ENCODE measurements at places on chromosomes 2 and 18.

GRCh38 chr2:217108086-217108485 lies 248.2 kb upstream of the TNP1 start:
- no peak for DNase-seq

- no peak for DNase-seq
These were observed 15.0 kb upstream of the OTOF start for GRCh38 chr2:26492749-26493515.

GRCh38 chr2:144513388-144514101 lies 6.4 kb downstream of the ZEB2 start:
- no peak for DNase-seq

DNA sequence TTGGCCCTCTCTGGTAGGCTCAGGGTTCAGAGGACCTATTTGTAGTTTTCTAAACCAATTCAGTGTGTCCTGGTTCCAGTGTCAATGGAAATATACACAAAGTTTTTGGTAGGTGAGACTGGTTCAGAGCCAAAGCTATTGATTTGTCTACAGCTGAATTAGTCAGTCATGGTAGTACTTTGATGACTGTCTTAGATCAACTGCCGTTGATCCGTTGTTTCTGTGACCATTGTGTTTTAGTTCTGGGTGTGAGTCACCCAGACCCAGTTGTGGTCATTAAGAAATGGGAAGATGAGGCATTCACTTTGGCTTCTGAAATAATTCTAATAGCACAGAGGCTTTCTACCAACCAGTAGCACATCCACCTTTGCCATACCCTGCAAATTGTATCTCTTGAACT lies 16.0 kb upstream of the RPE start:
- DNase-seq = no peak

GRCh38 chr2:74080346-74080745 lies 67.4 kb downstream of the BOLA3 start:
- no peak for DNase-seq

DNA sequence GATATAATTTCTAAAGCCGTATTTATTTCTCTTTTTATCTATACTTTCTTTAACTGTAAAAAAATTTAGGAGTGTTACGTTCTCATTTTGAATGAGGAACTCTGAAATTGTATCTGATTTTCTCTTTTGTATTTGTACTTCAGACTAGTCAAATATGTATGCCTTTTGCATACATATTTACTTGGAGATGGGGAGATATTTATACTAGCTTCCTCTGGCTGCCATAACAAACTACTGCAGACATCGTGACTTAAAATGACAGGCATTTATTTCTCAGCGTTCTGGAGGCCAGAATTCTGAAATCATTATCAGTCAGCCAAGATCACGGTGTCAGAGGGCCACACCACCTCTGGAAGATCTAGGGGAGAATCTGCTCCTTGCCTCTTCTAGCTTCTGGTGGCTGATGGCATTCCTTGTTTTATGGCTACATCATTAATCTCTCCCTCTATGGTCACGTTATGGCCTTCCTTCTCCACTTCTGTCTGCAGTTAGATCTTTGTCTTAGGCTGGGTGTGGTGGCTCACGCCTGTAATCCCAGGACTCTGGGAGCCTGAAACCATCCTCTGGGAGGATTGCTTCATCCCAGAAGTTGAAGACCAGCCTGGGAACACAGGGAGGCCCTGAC lies 8.2 kb downstream of the LCLAT1 start:
- no peak for DNase-seq

- DNase-seq = no peak
These were observed 367.4 kb downstream of the EPHA4 start for GRCh38 chr2:221204699-221205098.

DNA sequence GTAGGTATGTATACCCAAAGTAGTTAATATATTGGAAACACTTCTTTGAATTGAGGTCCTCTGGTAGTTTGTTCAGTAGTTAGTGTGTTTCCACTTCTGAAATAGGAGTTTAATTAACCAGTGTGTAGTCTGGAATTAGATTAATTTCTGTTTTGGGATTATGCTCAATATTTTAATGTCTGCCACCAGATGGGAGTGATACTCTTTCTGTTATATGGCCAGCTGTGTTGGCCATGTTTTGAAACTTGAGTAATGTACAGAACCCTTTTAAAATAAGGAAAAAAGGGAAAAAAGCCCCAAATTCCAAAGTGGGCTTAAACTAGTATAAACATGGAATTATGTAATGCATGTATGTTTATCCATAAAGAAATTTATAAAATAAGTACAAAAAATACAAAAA lies 147.7 kb downstream of the CTNNA2 start:
- no peak for DNase-seq

DNA sequence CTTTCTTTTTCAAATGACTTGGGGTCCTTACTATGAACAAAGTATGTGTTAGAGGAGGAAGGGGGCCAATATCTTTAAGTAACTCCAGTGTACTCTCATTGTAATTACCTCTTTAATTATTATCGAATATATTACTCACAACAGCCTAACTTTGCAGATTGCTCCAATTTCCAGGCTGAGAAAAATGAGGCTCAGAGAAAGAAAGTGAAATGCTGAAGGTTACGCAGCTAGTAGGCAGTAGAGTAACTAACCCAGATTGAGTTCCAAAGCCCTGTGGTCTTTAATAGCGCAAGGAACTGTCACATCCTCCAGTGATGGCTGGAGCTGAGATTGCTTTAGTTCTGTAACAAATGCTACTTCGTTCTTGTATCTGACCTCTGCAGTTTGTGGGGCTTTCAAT lies 2.2 kb upstream of the GYPC start:
- no peak for DNase-seq

GRCh38 chr18:76274468-76275289 lies 220.4 kb downstream of the ZNF516 start:
- no peak for DNase-seq

DNA sequence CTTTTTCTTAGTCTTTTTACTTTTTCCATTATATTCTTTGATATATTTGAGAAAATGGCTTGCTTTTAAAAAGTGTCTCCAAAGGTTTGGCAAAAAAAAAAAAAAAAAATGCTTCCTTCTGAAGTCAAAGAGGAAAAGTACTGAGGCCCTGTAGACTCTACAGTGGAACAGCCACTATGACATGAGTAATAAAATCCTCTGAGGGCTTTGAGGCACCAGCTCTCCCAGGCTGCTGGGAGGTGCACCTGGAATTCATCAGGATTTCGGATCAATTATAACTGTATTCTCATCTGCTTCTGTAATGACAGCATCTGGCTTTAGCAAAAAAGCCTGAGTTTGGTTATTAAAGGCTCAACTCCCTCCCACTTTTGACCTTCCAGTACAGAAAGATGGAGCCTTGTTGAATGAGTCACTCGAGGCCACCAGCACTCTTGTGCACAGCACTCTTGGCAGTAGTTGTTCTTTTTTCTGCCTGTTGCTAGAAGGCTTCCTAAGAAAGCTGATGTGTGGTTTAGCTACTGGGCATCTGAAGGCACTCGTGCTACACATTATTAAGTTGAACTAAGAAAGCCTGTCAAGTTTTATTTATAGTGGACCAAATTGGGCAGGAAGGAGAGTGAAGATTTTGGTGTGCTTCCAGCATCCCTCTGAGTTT lies 131.3 kb downstream of the PRPF40A start:
- DNase-seq = peak; percentile 73

- DNase-seq = no peak
These were observed 146.9 kb downstream of the TTC32 start for GRCh38 chr2:19754907-19755306.

- DNase-seq = no peak
These were observed 871.8 kb upstream of the CHAC2 start for GRCh38 chr2:52895726-52896340.

DNA sequence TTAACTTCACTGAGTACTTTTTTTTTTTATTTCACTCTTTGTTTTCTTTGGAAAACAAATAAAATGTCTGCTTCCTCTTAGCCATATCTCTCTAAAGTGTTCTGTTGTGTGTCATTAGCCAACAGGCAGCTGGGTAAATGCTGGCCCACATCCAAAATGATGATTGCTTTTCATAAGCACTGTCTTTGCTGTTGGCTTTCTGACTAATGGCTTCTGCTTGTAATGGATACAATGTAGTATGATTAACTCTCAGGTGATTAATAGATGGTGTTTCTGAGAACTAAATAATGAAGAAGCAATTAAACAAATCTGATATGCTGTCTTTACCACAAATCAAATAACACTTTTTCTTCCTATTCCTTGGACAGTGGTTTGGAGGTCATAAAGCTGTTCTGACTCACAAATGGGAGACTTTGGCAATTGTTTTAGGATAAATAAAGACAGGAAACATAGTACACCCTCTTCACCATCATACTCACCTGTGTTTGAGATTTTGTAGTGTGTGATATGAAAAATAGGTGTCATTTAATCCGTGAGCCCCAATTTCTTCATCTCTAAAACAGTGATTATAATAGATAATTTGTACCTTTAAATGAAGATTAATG lies 888.4 kb downstream of the TSN start:
- DNase-seq = peak; percentile 32

DNA sequence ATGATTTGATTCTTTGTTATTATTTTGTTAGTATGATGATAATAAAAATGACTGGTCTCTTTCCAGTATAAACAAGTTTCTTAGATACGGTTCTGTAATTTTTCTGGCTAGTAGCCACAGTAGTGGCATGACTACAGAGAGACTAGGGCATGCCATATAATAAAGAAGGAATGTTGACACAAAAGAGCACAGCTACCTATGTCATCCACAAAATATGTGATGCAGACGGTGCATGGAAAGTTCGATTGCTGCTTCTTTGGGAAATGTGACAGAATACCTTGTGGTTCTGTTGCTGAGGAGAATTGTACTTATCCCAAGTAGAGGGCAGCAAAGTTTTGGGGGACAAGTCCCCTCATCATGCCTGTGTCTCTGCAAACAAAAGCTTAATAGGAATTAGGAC lies 26.1 kb upstream of the SETBP1 start:
- DNase-seq = peak; percentile 83

- no peak for DNase-seq
These were observed 21.0 kb upstream of the SANBR start for GRCh38 chr2:61044636-61045035.

DNA sequence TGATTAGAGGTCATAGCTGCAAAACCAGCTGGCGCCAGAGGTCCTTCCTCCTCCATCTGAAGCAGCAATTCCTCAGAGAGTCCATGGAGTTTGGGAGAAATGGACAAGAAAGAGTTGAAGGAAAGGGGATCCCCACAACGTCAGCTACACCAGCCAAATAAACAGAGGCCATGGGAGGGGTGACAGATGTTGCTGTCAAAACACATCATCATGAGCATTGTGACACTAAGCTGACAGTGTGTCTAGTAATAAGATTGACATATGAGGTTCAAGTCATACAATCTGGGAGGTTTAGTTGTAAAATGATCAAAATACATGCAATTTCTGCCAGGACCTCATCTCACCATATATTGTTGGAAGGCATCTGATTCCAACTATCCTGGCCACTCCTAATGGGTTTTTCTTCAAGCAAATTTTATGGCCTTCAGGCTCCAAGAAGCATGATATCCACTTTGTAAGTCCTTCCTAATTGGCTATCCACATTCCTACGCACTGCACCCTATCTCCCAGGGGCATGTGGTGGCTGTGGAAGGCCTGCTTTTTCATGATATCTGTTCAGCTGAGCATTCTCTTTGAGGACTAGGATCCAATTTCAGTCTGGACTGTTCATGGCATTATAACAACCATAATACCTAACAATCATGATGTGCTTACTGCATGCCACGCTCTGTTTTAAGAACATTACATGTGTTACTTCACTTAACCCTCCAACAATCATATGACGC lies 335.0 kb upstream of the ID2 start:
- no peak for DNase-seq

- DNase-seq = no peak
These were observed 6.1 kb downstream of the SMAD7 start for GRCh38 chr18:48944634-48945033.

GRCh38 chr2:41937921-41938708 lies 109.7 kb upstream of the PKDCC start:
- DNase-seq = no peak

DNA sequence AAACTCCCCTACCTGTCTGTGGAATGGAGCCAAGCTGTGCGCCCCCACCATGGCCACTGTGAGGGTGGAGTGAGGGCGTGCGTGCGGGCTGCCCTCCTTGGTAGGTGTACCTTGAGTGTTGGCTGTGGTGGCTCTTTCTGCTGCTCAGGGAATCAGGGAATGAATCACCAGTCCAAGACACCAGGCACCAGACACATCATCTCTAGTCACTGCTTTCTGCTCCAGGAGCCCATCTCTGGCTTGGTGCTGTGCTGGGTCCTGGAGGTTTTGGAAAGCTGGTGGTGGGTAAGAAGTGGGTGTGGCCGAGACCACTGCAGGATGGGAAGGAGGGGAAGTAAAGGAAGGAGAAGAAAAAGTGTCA lies 209.9 kb downstream of the SEPTIN10 start:
- no peak for DNase-seq

DNA sequence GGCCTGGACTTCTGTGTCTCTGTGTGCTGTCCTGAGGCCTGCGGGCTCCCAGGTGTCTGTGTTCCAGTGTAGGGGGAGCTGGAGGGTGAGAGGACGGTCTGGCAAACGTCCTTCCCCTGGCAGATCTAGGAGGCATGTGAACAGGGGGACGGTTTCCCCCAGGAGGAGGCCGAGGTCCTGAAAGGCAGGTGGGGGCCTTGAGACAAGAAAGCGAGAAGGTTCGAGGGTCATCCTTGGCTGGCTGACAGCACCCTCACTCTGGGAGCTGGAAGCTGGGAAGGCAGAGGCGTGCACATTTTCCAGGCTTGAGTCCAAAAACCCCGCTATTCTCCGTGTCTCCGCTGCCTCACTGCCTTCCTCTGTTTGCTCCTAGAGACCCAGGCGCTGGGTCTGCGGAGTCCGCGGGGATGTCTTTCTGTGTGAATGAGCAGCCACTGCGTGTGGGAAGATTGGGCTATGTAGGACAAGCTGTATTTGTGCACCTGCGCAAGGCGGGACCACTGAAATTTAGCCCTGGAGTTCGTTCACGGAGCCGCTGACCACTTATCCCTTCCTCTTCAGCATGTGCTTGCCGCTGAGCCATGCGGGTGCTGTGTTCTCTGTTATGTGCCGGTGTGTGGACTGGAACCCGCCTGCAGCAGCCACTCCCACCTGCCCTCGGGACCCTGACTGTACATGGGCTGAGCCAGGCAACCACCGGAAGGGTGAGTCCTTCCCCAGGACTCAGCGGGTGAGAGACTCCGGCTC lies 43.7 kb downstream of the TWIST2 start:
- DNase-seq = no peak

DNA sequence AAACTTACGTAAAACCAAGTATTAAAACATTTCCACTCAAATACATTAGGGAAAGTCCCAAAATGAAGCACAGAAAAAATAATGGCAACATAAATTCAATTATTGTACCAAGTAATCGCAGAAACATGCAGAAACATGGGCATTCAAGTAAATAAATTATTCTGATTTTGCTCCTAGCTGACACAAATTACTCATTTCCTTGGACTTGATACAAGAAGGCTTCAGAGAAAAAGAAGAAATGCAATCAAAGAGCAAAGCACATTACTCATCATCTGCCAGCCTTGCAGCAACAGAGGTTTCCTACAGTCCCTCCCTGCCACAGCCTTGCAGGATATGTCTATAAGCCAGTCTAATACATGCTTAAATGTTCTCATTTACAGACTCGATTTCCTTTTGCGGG lies 439.8 kb upstream of the LYPD1 start:
- peak; percentile 48 for DNase-seq
